ENCODE measurements at places on chromosomes 7 and 10.
A peak's percentile ranks its signal among the peaks of the same experiment; 100 is the strongest.

DNA sequence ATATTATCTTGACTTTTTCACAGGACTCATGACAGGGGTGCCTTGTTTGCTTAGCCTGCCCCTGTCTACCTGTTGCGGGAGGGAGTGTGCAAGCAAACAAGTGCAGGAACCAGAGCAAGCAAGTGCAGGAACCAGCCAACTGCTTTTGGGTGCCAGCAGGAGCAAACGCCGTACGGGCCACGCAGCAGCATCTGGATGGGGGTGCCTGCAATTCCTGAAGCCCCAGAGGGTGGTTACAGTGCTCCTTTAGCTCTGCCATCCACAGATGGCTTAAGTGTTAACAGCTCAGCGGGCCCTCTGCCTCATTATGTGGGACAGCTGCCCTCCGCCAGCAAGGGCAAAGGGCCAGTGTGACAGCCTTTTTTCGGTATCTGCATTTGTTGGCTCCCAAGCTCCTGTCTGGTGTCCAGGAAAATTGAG is 83.5 kb downstream of the MICU1 start:
- DNase-seq: no peak

GRCh38 chr7:102457352-102457924 is 7.2 kb downstream of the ALKBH4 start:
- DNase-seq: no peak

DNA sequence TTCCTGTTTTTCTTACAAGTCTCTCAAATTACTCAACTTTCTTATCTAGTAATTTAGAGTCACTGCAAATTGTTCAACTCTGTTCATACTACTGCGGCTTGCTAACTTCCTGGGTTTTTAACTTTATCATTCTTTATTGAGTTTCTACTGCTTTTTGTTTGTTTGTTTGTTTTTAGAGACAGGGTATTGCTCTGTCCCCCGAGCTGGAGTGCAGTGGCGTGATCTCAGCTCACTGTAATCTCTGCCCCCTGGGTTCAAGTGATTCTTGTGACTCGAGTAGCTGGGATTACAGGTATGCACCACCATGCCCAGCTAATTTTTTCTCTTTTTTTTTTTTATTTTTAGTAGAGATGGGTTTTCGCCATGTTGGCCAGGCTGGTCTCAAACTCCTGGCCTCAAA is 182.9 kb downstream of the TSPAN12 start:
- DNase-seq: no peak

DNA sequence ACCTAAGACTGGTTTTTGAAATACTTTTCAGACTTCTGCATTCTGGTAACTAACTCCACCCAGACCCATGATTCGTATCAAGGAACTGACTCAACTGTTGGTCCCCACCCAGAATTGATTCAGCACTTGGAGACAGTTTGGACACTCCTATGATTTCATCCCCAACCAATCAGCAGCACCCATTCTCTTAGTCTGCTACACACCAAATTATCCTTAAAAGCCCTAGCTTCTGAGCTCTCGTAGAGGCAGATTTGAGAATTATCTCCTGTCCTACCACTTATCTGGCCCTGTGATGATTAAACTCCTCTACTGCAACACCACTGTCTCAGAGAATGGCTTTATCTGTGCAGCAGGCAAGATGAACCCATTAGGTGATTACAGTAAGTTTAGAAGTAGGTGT is 7.7 kb upstream of the GSTO1 start:
- DNase-seq: no peak

GRCh38 chr10:117697402-117697801 is 154.9 kb downstream of the EMX2 start:
- no peak for DNase-seq

DNA sequence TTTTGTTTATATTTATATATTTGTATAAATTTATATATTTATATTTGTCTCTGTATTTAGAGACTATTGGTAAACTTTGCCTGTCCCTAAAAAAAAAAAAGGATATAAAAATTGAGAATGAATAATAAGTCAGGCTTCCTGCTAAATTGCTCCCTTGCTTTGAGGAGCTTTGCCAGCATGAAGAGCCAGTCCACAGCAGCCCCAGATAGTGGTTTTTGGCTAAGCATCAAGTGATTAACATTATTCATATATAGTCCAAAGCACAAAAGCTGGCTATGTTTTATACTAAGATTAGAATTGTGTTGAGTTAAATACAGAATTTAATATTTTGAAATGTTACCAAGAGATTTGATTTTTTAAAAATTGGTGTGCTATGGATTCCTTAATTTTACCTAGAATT is 264.9 kb upstream of the FERD3L start:
- no peak for DNase-seq

- DNase-seq: no peak
Measured at GRCh38 chr7:108464743-108465142, 8.5 kb upstream of the NRCAM start.

- DNase-seq: no peak
Measured at GRCh38 chr10:61073391-61073790, 129.4 kb upstream of the RHOBTB1 start.

- DNase-seq: no peak
Measured at GRCh38 chr10:52679117-52679516, 93.5 kb downstream of the MBL2 start.

DNA sequence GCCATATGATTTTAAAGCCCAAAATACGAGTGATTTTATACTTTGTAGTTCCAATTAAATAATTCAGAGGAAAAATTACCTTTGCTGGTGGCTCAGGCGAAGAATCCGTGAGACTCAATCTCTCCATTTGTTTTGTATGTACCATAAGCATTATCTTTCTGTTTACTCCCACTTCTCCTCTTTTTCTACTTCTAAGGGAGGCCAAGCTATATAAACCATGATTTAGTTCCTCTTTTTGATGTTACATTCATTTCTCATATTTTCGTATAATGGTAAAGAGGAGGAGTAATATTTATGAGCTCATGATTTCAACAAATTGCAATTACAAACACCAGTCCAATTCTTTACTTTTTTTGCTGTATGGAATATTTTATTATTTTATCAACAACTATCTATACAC is 50.6 kb upstream of the TES start:
- DNase-seq: no peak

GRCh38 chr7:257647-257992 is 32.4 kb upstream of the FOXL3 start:
- no peak for DNase-seq

GRCh38 chr10:86730227-86730626 is 26.2 kb upstream of the BMPR1A start:
- no peak for DNase-seq

DNA sequence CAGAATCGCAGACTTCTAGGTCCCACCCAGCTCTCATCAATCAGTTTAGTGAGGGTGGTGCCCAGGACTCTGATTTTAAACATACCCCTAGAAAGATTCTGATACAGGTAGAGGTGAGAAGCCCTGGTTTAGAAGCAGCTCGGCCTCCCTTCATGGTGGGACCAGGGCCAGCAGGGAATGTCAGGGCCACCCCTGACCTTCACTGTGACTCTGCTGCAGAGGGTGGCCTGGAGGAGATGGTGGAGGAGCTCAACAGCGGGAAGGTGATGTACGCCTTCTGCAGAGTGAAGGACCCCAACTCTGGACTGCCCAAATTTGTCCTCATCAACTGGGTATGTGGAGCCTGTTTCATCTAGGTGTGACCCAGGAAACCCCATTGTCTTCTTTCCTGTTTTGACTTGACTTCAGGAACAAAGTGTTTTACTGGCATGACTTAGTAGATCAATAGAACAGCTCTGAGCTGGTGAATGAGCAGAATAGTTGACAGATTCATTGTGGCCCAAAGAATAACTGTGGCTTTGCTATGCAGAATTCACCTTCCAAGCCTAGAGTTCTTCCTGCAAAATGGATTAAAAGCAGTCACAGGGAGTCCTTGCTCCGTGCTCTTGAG is 7.2 kb downstream of the DBNL start:
- DNase-seq: no peak

DNA sequence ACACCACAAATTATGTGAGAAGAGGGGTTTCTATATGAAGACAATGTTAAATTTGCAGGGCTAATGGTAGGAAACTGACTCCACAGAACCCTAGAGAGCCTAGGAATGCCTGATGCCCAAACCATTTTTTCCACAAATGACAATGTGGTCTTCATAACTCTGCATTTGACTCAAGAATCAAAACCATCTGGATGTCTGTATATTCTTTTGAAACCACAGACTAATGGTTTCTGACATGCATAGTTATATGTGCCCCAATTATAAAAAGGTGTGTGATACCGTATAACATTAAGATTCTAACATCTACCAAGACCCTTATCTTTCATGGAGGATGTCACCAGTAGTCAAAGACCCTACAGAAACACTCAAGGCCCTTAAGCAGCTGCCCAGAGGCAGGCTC is 20.3 kb downstream of the SEC61G start:
- no peak for DNase-seq

- DNase-seq: no peak
Measured at GRCh38 chr7:88540012-88540411, 219.5 kb upstream of the ZNF804B start.

DNA sequence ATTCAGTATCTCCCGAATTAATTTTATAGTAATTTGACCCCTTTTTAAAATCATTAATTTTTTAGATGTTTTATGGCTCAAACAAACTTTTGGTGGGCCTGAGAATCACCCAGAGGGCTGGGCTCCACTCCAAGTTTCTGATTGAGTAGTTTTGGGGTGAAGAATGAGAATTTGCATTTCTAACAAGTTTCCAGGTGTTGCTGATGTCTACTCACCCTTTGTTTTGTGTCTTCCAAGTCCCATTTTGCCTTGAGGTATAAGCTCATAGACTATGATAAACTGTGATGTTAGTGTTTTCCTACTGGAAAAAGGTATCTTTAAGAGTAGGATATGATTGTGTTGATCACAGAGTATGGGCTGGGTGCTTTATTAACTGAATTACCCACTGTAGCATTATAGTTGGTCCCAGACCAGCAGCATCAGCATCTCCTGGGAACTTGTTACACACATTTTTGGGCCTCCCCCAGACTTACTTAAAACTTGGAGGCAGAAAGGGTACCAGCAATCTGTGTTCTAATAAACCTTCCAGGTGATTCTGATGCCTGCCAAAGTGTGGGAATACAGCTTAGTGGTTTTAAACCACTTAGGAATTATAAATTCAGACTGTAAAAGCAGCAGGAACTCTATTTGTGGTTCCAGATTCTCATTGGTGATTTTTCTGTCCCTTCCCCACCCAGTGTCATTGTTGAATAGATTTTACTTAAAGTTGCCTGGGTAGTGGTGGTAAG is 19.1 kb downstream of the ZNRF2 start:
- no peak for DNase-seq

GRCh38 chr10:12375076-12375504 is 25.7 kb downstream of the CAMK1D start:
- DNase-seq: no peak

DNA sequence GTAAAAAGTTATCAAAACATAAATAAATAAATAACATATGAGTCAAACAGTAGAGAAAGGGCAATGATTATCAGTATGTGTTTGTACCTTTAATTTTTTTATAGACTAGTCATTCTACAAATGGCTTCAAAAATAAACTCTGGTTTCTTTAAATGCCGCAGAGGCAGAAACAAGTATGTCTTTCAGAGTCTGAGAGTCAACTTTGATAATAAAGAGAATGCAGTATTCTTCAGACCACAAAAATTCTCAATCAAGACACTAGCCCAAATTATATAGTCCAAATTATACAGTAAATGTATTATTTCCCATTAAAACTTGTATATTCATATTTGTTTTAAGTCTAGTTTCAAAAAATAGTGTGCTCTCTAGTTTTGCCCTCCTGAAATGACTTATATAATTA is 1142.3 kb downstream of the NXPH1 start:
- DNase-seq: no peak

- DNase-seq: no peak
Measured at GRCh38 chr10:81838950-81839349, 36.0 kb upstream of the NRG3 start.

GRCh38 chr7:35454575-35455385 is 200.9 kb upstream of the TBX20 start:
- no peak for DNase-seq

GRCh38 chr7:84363741-84364140 is 169.2 kb upstream of the SEMA3A start:
- DNase-seq: no peak

GRCh38 chr10:106424054-106424453 is 740.5 kb downstream of the SORCS1 start:
- DNase-seq: no peak

- DNase-seq: no peak
Measured at GRCh38 chr10:85228726-85229125, 900.3 kb downstream of the CCSER2 start.

GRCh38 chr7:64871761-64872160 is 31.3 kb upstream of the ZNF273 start:
- no peak for DNase-seq

- no peak for DNase-seq
Measured at GRCh38 chr7:121954803-121955202, 81.8 kb downstream of the PTPRZ1 start.

DNA sequence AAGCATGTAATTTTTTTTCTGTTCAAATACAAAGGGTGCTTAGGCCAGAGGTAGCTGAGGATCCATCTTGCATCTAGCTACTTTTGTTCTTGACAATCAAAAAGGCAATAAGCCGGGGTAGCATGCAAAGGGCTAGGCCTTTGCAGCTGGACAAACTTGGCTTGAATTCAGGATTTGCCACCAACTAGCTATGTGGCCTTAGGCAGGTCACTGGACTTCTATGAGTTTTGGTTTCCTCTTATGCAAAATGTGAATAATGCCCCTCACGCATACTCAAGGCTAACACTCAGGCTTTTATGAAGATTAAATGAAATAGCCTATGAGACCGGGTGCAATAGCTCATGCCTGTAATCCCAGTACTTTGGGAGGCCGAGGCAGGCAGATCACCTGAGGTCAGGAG is 19.3 kb downstream of the GFRA1 start:
- DNase-seq: no peak

DNA sequence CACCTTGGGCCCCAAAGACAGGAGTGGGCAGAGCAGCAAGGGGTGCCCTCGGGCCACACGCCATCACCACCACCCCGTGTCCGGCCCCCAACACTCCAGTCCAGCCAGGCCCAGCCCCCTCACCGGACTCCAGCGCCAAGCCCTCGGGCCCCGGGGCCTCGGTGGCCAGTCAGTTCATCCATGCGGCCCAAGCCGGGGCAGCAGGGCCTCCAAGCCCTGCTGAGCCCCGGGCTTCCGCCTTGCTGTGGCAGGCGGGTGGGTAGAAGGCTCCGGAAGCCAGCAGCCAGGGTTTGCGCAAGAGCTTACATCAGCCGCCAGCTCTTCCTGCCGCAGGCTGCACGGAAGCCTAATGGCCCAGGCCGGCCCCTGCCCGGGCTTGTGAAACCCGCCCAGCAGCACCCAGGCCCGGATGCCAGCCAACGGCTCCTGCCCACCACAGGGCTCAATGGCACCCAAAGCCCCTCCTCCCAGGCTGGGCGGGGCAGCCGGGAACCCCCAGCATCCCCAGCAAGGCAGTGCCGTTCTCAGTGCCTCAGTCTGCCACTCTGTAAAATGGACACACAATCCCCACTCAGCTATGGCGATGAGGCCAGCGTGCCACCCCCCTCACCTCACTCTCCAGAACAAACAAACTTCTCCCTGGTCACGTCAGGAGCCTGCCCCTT is 26.5 kb downstream of the TNRC18 start:
- peak; percentile 85 for DNase-seq

GRCh38 chr10:114412907-114413797 is 8.8 kb upstream of the AFAP1L2 start:
- no peak for DNase-seq

All from effector memory CD4-positive, alpha-beta T cell (primary cell).